ENCODE measurements at places on chromosomes 7 and 10.
A peak's percentile ranks its signal among the peaks of the same experiment; 100 is the strongest.

- no peak for DNase-seq
Measured at GRCh38 chr10:125449571-125449970, 233.4 kb downstream of the TEX36 start.

- DNase-seq: no peak
Measured at GRCh38 chr7:2806571-2806970, 37.5 kb downstream of the GNA12 start.

DNA sequence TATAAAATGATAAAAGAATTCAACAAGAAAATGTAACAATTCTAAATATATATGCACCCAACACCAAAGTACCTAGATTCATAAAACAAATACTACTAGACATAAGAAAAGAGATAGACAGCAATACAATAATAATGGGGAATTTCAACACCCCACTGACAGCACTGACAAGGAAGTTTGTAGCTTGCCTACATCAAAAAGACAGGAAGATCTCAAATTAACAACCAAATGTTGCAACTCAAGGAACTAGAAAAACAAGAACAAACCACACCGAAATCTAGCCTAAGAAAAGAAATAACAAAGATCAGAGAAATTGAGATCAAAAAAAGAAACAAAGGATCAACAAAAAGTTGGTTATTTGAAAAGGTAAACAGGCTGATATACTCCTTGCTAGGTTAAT, 36.5 kb upstream of the TNKS2 start:
- no peak for DNase-seq

- no peak for DNase-seq
Measured at GRCh38 chr10:62155054-62155680, 113.5 kb downstream of the RTKN2 start.

DNA sequence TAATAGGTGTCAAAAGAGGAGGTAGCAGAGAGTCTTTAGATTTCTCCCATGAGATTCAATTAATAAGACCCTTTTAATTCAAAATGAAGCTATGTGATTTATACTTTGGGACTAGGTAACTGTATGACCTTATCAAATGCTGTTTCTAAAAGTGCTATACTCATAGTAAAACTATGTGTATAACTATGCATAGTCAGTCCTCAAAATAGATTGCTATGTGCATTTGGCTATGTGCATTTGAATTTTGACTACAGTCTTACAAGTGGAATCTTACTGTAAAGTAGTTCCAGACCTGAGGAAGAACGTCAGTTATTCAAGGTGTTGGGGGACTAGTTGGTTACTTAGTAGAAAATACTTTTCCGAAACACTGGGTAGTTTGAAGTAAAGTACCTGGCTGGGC, 36.9 kb downstream of the ADD3 start:
- no peak for DNase-seq

GRCh38 chr10:84059526-84059925, 79.8 kb upstream of the GHITM start:
- DNase-seq: no peak

- DNase-seq: no peak
Measured at GRCh38 chr7:24817339-24817738, 60.1 kb upstream of the GSDME start.

GRCh38 chr7:88495881-88496725, 189.4 kb upstream of the STEAP4 start:
- DNase-seq: no peak

DNA sequence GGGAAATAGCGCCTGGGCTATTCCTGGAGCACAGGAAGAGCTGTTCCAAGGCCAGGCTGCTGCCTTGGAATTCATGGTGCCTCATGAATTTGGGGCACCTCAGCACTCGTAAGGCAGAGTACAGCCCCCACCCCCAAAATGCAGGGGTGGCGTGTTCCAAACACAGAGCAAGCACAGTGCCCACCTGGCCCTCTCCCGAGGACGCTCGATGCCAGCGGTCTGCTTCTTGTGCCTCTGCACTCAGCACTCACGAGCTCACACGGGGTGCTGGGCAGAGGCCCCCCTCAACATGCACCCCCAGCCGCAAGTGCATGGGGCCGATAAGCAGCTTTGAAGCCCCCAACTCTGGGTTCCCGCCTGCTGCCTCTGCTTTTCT, 60.1 kb downstream of the ZRANB1 start:
- no peak for DNase-seq

DNA sequence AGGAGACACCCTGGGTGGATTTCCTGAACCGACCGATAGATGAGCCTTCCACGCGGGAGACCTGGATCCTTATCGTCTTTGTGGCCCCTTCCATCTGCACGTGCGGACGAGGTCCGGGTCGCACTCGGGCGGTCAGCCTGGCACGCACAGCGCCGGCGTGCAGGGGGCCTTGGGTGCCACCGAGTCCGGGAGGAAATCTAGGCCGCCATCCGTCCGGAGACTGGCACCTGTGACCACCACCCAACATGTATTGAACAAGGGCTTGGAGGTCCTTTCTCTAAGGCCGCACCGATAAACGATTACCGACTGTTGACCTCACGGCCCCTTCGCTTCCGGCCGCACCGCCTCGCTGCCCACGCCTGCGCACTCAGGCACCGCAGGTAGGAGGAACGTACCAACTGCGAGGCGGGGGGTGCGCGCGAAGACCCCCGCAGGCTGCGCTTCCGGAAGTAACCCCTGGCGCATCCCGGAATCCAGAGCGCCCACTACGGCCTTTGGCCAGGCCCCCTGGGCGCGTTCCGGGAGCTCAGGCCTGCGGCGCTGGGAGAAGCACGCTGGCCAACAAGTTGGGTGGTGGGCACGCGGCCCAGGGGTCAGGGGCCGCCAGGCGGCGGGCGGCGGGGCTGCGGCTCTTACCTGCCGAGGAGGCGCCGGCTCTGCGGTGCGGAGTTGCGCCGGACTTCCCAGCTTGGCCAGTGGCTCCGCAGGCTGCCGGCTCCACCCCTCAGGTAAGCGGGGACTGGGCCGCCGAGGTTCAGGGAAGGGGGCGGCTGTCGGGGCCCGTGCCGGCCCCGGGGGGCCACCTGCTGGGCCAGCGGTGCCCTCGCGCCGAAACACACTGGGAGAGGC, at the start of the genes ACTR3C and LRRC61:
ACTR3C (minus strand) TSS at position 713 of the 849 bp plus-strand sequence. CDS start 28,249 bp downstream, outside the sequence.
LRRC61 (plus strand) TSS at position 523 of the 849 bp plus-strand sequence. CDS start 13,507 bp downstream, outside the sequence.
- DNase-seq: no peak

- DNase-seq: no peak
Measured at GRCh38 chr7:46581268-46581667, 660.2 kb upstream of the IGFBP3 start.

DNA sequence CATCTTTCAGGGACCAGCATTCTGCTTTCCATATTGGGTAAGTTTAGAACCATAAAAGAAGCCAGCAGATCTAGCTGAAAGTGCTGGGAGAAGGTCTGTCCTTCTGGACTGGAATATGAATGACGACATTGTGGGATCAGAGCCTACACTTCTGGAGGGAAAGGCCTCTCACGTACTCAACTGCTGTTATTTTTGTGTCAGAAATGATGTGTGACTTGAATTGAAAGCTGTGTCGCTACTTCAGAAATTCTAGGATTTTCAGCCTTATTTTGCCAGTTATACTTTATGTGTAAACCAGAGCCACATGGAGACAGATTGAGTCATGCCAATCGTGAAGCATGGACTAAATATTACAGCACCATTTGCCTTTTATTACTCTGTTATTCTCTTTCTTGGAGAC, 231.0 kb downstream of the KIAA1217 start:
- no peak for DNase-seq

GRCh38 chr7:108099713-108100112, 30.4 kb downstream of the LAMB4 start:
- no peak for DNase-seq

DNA sequence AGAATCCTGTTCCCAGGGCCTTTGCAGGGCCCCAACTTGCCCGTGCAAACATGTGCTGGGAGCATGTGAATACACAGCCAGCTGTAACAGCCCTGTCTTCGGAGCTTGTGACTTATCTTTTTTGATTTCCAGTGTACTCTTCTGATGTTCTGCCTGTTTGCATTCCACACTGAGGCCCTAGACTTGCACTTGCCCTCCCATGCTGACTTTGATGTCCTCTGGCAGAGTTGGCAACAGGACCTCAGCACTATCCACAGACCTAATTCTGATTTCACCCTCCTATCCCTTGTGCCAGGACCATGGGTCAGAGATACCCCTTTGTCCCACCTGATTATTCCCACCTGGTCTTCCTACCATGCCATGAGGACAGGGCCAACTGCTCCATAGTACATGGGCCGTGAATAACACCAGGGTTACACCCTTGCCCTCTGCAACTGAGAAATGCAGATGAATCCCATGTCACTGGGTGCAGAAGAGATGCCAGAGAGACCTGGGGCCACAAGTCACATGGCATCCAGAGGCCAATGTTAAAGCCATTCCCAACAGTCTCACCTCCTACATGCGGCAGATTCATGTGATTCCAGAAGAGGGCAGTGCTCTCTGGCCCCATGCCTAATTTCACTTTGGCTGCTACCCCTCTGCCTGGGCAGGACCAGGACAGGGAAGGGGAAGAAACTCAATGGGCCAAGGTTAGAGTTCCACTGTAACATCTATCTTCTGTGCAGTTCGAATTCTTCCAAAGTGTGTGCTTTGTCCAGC, 43.0 kb downstream of the SCRN1 start:
- DNase-seq: no peak

DNA sequence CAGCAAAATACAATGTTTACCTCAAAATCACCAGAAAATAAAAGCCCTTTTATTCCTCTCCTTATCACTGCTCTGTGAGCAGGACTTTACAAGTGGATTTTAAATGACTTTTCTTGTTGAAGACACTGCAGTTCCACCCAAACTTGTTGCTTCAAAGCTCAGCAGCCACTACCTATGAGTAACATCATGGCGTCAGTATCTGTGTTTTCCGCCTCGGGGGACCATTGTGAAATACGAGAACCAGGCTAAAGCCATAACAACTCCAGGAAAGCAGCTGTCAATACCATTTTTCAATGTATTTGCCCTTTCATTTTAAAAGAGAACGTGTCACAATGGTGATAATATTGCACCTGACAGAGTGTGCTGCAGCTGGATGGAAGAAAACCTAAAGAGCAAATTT, 284.0 kb upstream of the RNF32 start:
- no peak for DNase-seq

GRCh38 chr10:103455235-103455634, 3.1 kb upstream of the CALHM2 start:
- DNase-seq: no peak

DNA sequence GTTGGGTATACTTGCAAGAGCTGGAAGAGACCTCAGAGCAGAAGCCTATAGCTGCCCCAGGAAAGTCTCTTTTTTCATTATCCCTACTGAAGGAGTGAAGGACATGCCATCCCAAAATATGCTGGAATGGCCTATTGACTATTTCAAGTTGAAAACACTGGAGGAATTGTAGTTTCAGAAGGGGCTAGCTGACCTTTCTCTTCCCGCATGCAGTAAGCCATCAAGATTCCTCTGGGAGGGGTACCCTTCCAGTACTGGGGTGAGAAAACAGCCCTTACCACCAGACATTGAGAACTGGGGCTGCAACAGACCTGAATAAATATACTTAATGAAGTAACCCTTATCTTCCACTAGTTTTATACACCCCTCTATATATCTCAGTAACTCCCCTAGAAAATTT, 41.7 kb downstream of the CHCHD3 start:
- no peak for DNase-seq

- DNase-seq: peak; percentile 61
Measured at GRCh38 chr10:70584909-70585544, 17.5 kb downstream of the PRF1 start.

DNA sequence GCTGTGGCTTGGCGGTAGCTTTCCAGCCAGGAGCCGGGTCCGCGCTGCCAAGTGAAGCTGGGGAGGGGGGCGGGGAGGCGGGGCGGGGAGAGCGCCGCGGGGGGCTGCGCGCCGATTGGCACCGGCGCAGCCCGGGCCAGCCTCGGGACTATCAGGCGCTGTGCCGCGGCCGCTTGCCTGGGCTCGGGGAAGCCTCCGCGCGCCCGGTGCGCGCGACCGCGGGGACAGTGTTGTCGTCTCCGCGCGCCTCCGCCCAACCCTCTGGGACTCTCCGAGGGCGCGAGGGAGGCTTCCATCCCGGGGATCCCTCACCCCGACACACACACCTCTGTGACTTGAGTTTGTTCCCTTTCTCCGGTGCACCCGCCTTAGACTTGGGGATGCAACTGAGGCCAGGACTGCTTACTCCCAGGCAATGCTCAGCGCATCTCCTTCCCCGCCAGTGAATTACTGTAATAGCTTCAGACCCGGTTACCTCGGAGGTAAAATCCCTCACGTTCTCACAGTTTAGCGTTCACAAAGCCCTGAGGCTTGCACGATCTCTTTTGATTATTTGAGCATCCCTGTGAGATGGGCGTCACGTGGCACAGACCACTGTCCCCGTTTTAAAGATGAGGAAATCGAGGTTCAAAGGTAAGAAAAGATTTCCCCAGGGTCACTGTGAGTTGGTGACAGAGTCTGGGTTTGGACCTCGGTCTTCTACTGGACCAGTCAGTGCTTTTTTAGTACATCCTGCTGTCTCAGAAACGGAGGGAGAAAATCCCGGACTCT, at the start of gene NKX1-2:
NKX1-2 (minus strand) TSS at position 24 of the 771 bp plus-strand sequence. CDS start 92 bp downstream, outside the sequence.
- no peak for DNase-seq

- DNase-seq: no peak
Measured at GRCh38 chr10:44391981-44392380, 7.1 kb upstream of the CXCL12 start.

GRCh38 chr10:14405076-14406065, 74.6 kb upstream of the FRMD4A start:
- DNase-seq: no peak

DNA sequence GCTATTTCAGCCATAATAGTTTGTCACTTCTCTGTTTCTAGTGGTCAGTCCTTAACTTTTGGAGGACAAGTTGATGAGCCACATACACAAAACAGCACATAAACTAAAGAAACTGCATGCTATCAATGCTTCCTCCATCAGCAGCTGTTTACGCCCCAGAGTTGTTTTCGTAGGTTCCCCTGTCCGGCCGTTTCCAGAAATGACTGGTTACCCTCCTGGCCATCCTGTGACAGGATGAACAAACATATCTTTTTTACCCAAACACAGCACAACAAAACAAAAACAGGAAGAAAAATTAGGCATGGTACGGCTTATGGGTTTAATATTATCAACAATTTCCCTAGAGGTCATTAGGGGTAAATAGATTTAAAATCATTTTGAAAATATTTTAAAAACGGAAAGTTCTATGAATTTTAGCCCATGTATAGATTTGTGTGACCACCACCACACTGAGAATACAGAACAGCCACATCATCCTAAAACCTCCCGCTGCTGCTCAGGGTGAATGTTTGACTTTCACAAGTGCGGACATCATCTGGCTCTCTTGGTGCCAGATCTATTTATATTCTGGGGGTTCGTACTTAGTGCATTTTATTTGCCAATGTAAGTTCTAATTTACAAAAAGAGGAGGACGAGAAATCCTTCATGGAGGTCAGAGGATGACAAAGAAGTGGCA, 74.8 kb downstream of the HIPK2 start:
- DNase-seq: no peak

DNA sequence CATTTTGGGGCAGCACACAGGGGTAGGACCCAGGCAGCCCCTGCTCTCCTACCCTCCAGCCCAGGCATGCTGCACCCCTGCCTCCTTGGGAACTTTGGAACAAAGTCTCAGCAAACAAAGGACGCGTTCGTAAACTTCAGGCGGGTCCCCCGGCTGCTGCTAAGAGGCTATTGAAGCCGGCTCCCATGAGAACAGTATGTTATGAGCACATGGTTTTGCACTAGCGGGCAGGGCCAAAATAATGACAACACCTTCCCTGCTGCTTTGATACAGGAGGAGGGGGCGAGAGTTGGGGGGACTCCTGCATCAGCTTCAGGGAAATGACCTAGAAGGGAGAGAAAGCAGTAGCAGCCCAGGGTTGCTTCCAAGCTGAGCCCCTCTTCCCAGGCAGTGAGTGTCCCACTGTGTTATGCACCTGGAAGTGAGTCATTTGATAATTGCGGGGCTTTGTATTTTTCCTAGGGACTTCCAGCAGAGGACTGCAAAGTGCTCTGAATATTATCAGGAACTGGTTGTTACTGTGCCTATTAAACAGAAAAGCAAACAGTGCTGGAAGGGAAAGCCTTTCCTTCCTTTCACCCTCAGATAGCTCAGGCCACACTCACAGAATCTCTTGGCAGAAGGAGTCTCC, 6.9 kb downstream of the ITPRIP start:
- DNase-seq: no peak
